ENCODE measurements at places on chromosomes 7 and 10.

DNA sequence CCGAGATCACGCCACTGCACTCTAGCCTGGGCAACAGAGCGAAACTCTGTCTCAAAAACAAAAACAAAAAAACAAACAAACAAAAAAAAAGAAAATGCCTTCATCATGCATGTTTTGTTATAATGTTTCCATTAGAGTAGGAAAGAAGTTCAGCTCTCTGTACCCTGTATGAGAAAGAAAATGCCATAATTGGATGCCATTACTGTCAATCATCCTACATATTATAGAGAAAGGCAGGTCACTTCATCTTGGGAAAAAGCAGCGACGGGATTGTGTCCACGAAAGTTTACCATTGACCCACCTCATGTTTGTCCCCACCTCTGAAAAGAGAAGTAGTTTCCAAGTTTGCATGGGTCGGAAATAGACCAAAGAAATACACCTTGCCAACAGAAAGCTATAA is 33.8 kb downstream of the SEC61G start:
- no peak for DNase-seq

- DNase-seq, result no peak
Measured at GRCh38 chr7:97377713-97378112, 260.2 kb downstream of the SDHAF3 start.

DNA sequence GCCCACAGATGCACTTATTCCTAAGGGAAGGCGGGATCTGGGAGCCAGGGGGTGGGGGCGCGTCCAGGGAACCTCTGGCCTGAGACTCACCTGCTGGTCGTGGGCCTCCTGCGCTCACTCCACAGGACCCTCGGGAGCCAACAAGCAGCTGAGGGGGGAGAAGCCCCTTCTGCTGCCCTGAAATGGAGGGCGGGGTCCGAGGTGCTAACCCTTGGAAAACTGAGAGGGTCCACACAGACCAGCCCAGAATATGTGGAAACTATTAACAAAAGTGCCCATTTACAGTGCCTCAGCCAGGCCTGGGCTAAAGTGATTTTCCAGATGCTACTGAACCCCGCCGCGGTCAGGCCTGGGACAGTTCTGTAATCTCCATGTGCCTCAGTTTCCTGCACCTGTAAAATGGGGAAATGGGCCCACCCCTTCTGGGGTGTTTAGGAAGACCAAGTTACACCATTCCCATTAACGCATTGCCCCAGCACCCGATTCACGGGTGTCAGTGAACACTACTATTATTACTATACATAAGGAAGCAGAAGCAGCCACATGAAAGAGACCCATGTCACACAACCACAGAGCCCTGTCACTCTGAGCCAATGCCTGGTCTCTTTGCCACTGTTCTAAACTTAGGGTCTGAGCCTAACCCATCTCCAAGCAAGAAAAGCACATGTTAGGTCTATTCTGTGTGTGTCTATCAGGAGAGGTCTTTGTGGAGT is 630 bp upstream of the VSTM4 start:
- DNase-seq, result no peak

DNA sequence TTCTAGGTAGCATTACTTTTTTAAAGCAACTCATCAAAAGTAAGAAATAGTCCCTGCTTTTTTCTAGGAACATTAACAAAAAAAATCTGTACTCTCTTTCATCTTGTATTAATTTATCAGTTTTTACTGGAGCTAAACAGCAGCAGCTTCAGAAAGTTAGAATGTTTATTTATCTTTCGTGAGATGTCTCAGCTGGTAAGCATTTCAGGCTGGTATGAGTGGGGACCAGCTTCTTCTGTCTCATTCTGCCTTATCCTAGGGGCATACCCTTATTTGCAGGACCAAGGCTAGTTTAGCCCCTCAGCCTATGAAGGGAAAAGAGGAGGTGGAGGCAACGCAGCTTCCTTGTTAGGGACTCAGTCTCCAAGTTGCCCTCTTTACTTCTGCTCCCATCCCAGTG is 35.1 kb downstream of the LANCL2 start:
- DNase-seq, result no peak

- DNase-seq, result no peak
Measured at GRCh38 chr10:28332726-28333125, 29.9 kb upstream of the MPP7 start.

DNA sequence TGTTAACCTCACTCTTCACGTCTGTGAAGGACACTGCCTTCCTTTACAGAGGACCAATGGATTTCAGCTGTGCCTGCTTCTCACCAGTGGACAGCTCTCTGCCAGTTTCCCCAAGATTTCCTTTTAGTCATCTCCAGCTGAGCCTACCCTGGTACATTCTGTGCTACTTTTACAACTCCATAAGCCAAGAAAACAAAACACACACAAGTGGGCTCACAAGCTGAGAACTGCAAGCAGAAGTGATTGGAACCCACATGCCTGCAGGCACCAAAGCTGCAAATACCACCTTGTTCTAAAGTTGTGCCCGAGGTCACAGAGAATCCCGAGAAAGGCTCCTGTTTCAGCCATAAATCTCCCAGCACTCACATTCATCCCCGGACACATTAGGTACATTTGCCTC is 636.8 kb downstream of the PHTF2 start:
- no peak for DNase-seq

- DNase-seq, result no peak
Measured at GRCh38 chr7:31875424-31875823, 188.4 kb downstream of the PPP1R17 start.

GRCh38 chr7:82506702-82507101 is 63.1 kb upstream of the CACNA2D1 start:
- DNase-seq, result no peak

DNA sequence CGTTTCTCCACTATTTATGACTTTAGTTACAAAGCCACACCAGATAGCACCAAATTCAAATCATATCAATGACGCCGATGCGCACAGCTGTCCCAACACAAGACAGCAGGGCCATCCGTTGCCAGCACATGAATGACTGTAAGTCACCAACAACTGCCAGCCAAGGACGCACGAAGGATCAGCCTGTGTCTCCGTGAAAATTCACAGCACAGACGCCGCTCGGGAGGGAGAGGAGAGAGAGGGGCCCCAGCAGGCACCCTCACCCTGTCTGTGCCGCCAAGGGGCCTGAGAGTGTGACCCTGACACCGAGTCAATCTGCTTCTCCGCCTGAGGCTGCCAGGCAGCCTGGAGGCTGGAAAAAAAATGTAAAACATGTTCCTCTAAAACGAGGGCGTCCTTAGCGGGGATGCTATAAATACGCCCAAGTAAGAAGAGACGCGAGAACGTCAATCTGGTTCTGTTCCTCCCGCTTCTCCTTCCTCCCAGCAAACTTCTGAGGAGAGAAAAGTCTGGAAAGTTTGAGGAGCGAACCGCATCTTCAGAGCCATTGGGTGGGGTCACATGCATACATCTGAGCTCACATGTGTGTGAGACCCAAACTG is 111.2 kb downstream of the PTPRN2 start:
- DNase-seq, result no peak

DNA sequence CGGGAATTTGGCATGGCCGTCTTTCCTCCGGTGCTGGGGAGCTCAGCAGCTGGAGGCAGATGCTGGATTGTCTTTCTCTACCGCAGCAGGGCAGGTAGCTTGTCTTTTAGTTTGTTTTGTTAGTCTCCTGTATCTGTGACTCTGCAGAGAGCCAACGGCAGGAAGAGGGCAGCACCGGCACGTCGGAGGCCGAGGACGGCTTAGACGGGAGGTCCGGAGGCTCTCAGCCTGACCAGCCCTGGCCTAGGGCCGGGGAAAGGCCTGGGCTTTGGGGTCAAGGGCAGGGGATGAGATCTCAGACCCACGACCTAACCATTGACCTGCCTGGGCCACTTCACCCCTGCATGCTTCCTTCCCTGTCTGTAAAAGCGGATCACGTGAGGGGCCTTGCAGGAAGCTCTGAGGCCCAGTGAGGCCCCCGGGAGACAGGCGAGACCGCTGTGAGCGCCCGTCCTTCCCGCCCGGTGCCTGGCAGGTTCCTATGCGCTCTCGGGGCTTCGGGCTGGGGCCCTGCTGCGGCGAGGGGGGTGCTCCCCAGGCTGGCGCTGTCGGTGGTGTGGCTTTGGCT is 72.7 kb downstream of the LHPP start:
- peak; percentile 17 for DNase-seq

DNA sequence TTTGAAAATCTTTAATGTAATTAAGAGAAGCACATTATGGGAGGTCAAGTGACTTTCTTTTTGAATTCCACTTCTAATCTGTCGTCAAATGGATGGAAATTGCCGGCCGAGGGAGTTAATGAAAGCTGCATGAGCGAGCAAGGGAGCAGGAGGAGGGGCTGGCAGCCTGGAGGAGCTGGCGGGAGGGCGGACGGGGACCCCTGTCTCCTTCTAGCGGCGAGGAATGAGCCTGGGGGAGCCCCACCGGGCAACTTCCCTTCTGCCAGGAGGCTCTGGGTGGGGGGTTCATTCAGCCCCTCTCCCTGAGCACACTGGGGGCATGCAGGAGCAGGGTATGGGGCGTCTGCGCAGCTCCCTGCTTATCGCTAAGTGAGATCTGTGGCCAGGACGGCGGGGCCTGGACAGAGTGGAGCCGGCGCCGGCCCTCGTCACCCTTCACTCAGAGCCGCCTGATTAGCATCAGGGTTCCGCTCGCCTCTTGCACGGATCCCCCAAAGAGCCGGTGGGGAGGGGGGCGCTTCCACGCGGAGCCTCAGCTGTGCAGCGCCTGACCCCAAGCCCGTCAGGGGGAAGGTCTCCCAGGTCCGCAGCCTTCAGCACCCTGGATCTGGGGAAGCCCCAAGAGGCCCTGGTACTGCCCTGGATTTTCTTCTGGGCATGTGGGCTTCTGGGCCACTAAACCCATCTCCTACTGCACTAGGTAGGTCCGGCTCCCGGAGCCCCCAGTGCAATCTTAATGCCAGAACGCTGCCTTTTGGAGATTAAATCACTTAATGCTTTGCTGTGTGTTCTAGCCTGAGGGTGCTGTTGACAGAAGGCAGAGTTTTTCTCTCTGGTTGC is 680.8 kb downstream of the LRMDA start:
- DNase-seq, result no peak

DNA sequence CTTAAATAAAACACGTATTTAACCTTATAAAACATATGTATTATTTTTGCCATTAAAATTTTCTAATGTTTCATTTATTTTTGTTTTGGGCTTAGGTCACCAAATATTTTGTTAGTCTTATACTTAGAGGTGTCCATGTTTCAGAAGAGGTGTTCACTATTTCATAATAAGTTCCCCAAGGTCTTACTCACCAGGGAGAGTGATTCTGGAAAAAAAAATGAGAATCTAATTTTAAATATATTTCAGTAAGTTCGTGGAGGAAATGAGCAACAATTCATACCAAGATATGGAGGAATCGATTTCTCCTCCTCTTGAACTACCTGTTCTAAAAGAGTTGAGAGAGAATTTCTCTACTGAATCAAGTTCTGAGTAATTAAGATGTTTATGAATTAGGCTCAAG is 271.6 kb upstream of the SLC26A5 start:
- DNase-seq, result no peak

All from stimulated activated naive CD8-positive, alpha-beta T cell treated with anti-CD3 and anti-CD28 coated beads, Interleukin-15, amount 100 ng/mL, for 72 hours (primary cell).